ENCODE measurements at places on chromosomes 3 and 15.
A peak's percentile ranks its signal among the peaks of the same experiment; 100 is the strongest.

GRCh38 chr15:80081390-80081789 lies 21.9 kb downstream of the ZFAND6 start:
- DNase-seq = no peak

- DNase-seq = no peak
Observed at GRCh38 chr3:130342821-130343661, 2.4 kb upstream of the COL6A5 start.

- DNase-seq = no peak
Observed at GRCh38 chr3:48711727-48712126, 5.3 kb downstream of the IP6K2 start.

DNA sequence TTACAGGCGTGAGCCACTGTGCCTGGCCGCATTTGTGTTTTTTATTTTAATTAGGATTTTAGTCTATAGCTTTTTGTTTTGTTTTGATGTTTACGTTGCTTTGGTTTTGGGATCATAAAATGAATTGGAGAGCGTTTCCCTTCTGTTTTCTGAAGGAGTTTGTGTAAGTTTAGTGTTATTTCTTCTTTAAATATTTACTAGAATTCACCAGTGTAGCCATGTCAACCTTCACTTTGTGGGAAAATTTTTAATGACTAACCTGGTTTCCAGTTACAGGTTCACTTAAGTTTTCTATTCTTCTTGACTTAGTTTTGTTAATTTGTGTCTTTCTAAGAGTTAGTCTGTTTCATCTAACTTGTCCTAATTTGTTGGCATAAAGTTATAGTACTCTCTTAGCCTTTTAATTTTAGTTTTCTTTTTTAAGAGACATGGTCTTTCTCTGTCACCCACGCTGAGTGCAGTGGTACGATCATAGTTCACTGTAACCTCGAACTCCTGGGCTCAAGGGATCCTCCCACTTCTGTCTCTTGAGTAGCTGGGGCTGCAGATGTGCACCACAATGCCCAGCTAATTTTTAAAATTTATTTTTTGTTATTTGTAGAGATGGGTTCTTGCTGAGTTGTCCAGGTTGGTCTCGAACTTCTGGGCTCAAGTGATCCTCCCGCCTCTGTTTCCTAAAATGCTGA lies 61.0 kb downstream of the CHD2 start:
- no peak for DNase-seq

- DNase-seq = no peak
Observed at GRCh38 chr3:107699682-107700081, 176.9 kb downstream of the BBX start.

DNA sequence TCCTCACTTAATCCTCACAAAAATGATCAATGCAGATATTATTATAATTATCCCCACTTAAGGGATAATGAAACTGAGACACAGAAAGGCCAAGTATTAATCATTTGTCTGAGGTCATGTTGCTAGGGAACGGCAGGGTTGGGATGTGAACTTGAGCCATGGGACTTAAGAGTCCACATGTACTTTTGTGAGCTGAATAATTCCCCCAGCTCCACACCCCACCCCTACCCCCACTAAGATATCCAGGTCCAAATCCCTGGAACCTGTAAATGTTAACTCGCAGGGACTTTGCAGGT lies 290.5 kb upstream of the GADL1 start:
- no peak for DNase-seq

DNA sequence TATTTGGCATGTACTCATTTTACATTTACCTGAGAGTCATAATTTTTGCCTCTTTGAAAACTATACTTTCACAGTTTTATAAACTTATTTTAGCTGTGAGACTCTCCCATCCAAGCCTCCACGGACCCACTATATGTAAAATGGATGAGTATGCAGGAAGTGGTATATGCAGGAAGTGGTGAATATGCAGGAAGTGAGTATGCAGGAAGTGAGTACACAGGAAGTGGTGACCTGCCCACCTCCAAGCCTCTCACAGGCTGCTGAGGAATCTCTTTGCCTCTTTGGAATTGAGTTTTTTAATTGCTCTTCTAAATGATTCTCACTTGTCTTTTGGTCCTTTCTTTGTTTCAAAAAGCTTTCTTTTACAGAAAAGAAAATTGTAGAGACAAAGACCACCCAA lies 85.2 kb downstream of the KBTBD8 start:
- peak; percentile 9 for DNase-seq
